ENCODE measurements at places on chromosomes 3 and 15.

DNA sequence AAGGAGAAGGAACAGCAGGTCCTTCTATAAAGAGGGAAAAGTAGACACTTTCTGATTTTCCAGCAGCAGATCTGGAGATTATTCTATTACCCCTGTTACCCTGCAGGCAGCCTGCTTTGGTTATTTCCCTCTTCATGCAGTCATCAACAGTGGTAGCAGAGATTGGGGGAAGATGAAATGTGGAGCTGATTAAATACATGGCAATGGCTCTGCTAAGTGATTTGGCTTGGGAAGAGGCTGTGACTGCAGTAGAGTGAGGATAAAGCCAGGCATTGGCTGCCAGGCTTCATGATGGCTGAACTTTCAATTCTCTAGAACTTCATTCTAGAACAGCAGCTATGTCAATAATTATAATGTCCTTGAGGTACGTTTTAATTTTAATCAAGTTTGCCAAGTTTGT is 29.1 kb downstream of the PTX3 start:
- no peak for DNase-seq

GRCh38 chr3:43612419-43612818 is 9.4 kb downstream of the ANO10 start:
- no peak for DNase-seq

DNA sequence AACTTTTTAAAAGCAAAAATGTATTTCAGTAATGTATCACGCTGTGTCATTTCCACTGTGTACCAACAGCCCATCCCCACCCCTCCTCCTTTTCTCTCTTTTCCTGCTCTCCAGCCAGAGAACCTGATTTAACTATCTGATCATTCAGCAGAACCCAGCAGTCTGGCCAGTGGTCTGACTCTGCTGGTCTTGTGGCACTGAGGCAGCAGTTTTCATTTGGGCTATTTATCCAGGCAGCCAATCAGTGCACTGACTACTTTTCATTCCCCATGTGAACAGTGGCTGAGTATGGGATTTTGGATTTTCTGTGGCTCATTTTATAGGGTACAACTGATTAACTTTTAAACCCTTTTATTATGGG is 56.3 kb downstream of the GPR171 start:
- DNase-seq = no peak

- no peak for DNase-seq
Observed at GRCh38 chr3:190810957-190811356, 51.5 kb downstream of the GMNC start.
